Stimulated activated CD8-positive, alpha-beta memory T cell treated with anti-CD3 and anti-CD28 coated beads, Interleukin-4, amount 100 ng/mL, for 4 hours (primary cell): ENCODE measurements at places on chromosomes 12 and 14.

DNA sequence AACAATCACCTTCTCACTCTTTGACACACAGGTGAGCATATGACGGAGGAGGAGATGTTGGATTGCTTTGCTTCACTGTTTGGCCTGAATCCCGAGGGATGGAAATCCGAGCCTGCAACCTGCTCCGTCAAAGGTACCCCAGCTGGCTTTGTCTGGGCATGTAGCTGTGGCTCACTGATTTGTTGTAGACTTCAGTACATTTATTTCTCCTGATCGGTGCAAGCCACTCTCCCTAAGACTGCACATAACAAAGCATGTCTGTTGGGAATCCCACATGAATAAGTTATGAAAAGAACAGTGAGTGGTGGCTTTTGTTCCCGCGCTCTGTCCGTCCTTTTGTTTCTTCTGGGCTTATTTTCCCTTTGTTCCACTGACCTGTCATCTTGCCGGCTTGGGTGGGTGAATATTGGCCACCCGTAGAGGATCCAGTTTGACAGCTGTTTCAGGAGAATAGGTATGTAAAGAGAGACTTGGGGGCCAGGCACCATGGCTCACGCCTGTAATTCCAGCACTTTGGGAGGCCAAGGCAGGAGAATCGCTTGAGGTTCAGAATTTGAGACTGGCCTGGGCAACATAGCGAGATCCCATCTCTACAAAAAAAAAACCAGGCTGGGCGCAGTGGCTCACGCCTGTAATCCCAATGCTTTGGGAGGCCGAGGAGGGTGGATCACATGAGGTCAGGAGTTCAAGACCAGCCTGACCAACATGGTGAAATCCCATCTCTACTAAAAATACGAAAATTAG is 20.0 kb upstream of the BCL7A start:
- no peak for DNase-seq

DNA sequence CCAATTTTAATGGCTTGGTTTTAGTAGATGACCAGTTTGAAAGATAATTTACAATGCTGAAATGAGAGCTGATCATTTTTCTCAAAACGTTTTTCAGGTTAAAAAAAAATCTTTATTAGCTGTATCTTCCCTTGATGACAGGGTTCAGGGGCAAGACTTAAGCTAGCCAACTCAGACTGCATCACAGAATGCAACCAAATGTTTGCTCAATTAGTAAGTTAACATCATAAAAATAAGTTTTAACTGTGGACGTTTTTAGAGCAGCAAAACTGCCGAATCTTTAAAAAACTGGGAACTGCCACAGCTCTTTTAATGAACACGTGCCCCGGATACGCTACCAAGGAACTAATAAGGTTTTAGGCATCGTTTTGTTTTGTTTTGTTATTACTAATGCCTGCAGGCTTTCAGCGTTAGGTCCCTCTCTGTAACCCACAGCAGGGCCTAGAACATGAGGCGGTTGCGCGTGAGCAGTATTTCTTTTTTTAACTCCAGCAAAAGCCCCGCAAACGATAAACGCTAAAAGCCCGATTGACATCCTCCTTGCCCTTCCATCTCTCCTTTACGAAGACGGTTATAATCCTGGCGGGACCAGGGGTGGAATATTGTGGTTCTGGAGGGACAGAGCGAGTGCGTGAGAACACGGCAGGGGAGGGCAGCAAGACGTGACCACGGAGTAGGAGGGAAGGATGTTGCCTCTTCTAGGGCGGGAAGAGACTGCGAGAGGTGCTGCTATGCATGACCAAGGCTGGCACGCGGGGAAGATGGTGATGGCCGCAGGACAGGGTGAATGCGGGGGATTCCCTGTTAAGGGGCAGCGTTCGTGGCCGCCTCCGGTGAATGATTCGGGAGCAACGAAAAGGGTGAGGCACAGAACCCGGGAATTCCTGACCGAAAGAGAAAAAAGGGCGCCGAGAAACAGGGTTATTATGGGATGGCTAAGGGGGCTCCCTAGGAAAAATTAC is 652 bp downstream of the SUPT16H start:
- no peak for DNase-seq

GRCh38 chr12:116123451-116124258 is 153.8 kb downstream of the MED13L start:
- no peak for DNase-seq

GRCh38 chr14:77582511-77582910 is 33.9 kb downstream of the SPTLC2 start:
- DNase-seq: no peak

- DNase-seq: no peak
These were observed 241.3 kb downstream of the GRIN2B start for GRCh38 chr12:13740149-13740545.

DNA sequence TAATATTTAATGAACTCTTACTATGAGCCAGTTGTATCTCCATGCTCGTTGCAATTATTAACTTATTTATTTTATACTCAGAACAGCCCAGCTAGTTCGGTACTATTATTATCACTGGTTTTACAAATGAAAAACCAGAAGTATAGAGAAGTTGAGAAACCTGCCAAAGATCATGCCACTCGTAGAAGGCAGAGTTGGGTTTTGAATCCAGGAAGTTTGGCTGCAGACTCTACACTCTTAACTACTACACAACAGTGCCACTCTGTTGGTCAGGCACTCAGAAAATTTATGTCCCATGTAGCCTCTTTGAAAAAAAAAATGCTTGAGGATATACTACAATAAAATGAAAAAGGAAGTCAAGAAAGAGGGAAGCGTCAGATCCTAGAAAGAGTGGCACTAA is 71.5 kb upstream of the ARID2 start:
- no peak for DNase-seq

DNA sequence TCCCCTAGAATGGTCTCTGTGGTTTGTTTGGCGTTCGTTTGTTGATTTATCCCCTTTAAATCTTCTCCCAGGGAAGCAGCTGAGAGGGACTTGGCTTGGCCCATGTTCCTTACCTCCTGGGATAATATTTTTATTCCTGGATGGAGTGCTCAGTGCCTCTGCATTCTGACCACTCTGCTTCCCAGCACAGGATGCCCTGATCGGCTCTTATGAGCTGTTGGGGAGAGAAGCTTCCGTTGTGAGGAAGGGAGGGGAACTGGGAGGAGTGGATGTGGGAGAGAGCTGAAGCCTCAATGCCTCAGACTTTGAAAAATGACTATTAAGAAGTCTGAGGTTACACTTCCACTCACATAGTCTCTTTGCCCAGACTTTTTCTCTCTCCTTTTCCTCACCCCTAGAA is 114.8 kb downstream of the SMOC1 start:
- DNase-seq: no peak

DNA sequence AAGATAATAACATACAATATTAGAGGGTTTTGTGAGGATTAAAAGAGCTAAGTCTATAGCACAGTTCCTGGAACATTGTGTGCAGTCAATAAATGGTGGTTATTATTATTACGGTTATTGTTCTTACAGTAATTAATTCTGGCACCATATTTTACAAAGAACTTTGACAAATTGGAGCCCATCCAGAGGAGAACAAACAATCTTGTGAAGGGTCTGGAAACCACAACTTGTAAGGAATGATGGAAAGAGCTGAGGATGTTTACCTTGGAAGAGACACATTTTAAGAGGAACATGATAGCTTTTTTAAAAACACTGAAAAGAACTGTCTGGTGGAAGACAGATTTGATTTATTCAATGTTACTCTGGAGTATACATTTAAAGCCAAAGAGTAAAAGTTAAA is 150.5 kb upstream of the KRR1 start:
- no peak for DNase-seq

DNA sequence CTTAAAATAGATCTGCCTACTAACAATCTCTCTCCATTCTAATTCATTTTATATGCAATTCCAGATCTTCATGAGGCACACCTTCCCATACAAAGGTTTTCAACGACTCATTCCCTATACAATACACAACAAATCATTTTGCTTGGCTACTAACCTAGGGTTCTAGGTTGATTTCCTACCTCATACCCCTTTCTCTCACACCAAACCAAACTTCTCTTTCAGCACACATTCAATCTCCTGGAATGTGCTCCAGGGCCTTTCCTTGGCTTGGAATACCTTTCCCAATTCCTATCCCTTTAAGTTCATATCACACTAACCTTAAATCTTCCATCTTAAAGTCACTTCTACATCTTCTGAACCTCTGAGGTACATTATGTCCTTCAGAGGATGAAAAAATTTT is 38.7 kb upstream of the MTERF2 start:
- no peak for DNase-seq

DNA sequence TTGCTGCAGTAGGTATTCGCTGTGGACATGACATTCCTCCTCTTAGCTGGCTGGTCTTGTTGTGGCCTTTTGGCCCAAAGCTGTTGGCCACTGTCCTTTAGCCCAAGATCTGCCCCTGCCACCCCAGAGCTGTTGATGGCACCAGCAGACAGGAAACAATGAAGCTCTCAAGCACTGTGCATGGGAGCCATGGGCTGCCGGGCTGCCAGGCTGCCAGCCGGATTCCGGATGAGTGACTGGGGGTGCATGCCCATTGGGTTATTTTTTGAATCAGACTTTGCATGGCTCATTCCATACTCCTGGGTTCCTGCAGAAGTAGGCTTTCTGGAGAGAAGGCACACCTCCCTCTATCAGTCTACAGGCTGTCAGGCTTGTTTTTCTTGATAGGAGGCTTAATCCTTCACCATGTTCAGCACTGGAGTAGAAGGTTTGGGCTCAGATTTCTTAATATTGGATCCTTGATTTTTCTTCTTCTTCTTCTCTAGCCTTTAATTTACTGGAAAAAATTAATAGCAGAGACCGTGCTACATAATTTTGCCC is 32.4 kb downstream of the MAX start:
- DNase-seq: no peak

DNA sequence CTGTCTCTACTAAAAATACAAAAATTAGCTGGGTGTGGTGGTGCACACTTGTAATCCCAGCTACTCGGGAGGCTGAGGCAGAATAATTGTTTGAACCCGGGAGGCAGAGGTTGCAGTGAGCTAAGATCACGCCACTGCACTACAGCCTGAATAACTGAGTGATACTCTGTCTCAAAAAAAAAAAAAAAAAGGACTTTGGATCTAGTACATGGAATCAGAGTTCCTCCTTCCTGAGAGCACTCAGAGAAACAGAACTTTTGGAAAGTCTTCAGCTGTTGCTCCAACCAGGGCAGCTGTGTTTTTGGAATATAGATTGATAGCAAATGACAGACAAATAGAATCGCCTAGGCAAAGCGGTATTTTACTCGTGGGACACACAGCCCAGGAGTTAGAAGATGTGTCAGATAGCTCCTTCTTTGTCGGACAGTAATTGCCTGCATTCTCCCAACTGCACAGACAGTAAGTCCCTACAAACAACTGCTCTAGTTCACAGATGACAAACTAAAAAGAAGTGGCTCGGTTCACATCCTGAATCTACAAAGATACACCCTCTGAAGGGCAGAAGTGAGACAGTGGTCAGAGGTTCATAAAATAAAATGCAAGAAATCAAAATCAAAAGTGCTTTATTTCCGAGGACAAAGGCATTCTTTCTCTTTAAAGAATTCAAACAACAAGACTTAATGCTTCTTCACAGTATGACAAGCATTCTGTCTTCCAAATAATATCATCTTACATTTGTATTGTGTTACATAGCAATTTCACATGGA is 17.1 kb upstream of the NEK9 start:
- DNase-seq: no peak

- DNase-seq: no peak
These were observed 158.4 kb upstream of the IGF1 start for GRCh38 chr12:102638777-102639176.

DNA sequence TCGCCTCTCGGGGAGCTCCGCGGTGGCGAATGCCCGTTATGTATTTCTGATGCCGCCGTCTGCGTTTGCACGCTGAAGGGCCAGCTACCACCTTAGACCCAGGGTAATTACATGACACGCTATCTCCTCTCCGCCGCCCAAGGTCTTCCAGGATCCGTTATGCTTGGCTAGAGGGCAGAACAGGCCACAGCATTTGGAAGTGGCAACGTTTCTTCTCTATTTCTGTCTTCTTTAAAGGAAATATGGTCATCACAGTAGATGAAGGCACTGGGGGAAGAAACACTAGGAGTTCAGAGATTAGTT is 861 bp upstream of the MDGA2 start:
- DNase-seq: no peak

- DNase-seq: no peak
These were observed 31.9 kb downstream of the NOPCHAP1 start for GRCh38 chr12:105018012-105018411.

- no peak for DNase-seq
These were observed 406.7 kb downstream of the TMTC2 start for GRCh38 chr12:83093426-83093825.

GRCh38 chr12:26198742-26199141 is 3.4 kb downstream of the SSPN start:
- DNase-seq: no peak

- DNase-seq: no peak
These were observed 3.5 kb downstream of the ELK3 start for GRCh38 chr12:96197503-96198272.

DNA sequence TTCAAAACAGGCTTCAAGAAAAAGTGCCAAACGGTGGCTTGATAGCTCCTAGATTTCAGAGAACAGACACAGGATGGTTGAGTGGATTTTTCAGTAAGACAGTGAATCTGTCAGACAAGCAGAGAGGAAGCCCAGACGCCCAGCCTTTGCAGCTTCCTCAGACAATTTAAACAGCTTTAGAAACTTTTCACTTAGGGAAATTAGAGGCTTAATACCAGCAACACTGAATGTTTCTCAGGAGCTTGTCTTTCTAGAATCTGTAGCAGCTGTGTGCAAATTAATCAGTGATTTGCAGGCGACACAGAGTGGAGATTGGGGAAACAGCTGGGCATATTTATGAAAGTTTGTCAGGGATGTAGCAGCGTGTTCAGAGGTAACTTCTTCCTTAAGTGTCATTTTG is 362.1 kb downstream of the GALC start:
- no peak for DNase-seq

- DNase-seq: no peak
These were observed 55.6 kb downstream of the GTF2A1 start for GRCh38 chr14:81165188-81165587.

GRCh38 chr14:68333262-68333661 is 459.6 kb downstream of the ZFP36L1 start:
- DNase-seq: no peak

GRCh38 chr12:123573870-123574269 is 10.5 kb upstream of the TMED2 start:
- DNase-seq: no peak

DNA sequence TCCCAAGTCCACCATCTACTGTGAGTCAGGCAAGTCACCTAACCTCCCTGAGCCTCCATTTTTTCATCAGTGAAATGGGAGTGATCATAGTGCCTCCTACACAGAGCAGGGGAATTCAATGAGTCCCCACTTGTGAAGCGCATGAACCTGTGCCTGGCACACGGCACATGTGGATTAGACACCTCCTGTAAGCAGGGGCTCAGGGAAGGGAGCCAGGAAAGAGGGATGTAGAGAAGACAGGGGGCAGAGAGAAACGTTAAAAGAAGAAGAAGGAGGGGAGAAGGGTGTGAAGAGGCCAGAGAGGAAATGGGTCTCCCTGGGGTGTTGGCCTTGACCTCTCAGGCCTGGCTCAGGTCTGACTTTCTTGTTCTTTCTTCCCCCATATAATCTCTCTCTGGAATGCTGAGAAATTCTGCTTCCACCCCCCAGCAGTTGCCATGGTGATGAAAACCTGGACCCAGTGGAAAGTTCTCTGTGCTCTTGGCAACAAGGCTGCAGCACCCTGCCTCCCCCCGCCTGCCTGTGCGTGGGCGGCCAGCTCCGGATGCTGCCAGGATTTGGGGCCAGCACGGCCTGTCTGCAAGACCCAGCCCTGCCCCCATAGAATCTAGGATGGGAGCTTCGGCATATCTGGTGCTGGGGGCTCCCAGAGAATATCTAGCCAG is 94.5 kb downstream of the CALM1 start:
- DNase-seq: no peak

- DNase-seq: no peak
These were observed 3.3 kb upstream of the TMEM117 start for GRCh38 chr12:43832463-43833168.
